ENCODE measurements at places on chromosomes 7 and 10. TPM values are rescaled to one million over a fixed set of nuclear protein-coding genes. Genes with fewer than 3 reads are reported as not detected.

Gene SPDYE8
- 0.41 TPM for polyA plus RNA-seq

Gene CYP3A4
- polyA plus RNA-seq, result not detected

Gene CDHR3
- 14.9 TPM for polyA plus RNA-seq

Gene SPDYE1
- polyA plus RNA-seq, result 2.3 TPM

Gene ZNF138
- 11.7 TPM for polyA plus RNA-seq

Gene UNCX
- not detected for polyA plus RNA-seq

Gene PCDH15
- 1.0 TPM for polyA plus RNA-seq

Gene DAGLB
- 15.5 TPM for polyA plus RNA-seq

Gene CALML5
- polyA plus RNA-seq, result 0.99 TPM

Gene EMX2
- 9.0 TPM for polyA plus RNA-seq

Gene MARVELD1
- polyA plus RNA-seq, result 41.0 TPM

Gene RASSF4
- polyA plus RNA-seq, result 68.2 TPM

Gene IKZF1
- polyA plus RNA-seq, result 3.2 TPM

Gene SLK
- polyA plus RNA-seq, result 26.2 TPM

Gene JAKMIP3
- polyA plus RNA-seq, result 0.80 TPM

Gene HOXA1
- 0.50 TPM for polyA plus RNA-seq

Gene RPEL1
- polyA plus RNA-seq, result not detected

Gene CH25H
- 0.80 TPM for polyA plus RNA-seq

Gene CELF2
- polyA plus RNA-seq, result 90.1 TPM

Gene PIP
- polyA plus RNA-seq, result not detected

Gene SEMA3C
- polyA plus RNA-seq, result 124 TPM

Gene ZNF503
- 9.7 TPM for polyA plus RNA-seq

Gene FGFR2
- 3.6 TPM for polyA plus RNA-seq

Gene ASB10
- 8.2 TPM for polyA plus RNA-seq

Gene OR6V1
- polyA plus RNA-seq, result not detected

Gene GSDME
- 8.0 TPM for polyA plus RNA-seq

Gene CYP2C8
- 0.49 TPM for polyA plus RNA-seq

Gene FAM131B
- polyA plus RNA-seq, result 1.8 TPM

Gene ASIC3
- polyA plus RNA-seq, result 4.2 TPM

Gene PIK3AP1
- polyA plus RNA-seq, result 3.2 TPM

Gene PILRB
- polyA plus RNA-seq, result 18.0 TPM

Gene CPA5
- 1.0 TPM for polyA plus RNA-seq

Gene GATA3
- 1.0 TPM for polyA plus RNA-seq

Gene CFAP46
- polyA plus RNA-seq, result 0.12 TPM

Gene TMEM139
- polyA plus RNA-seq, result 0.98 TPM

Gene C10orf53
- not detected for polyA plus RNA-seq

Gene PRKRIP1
- polyA plus RNA-seq, result 30.6 TPM

Gene SEMA3E
- 3.7 TPM for polyA plus RNA-seq

Gene PNLIP
- polyA plus RNA-seq, result 0.39 TPM

Gene FOXP2
- 9.3 TPM for polyA plus RNA-seq

Gene PRLHR
- not detected for polyA plus RNA-seq

Gene NUDCD3
- 84.1 TPM for polyA plus RNA-seq

Gene CD36
- polyA plus RNA-seq, result 396 TPM

Gene PON1
- 0.46 TPM for polyA plus RNA-seq

Gene COBL
- polyA plus RNA-seq, result 145 TPM

Gene PPP1R17
- not detected for polyA plus RNA-seq

Gene SAP25
- polyA plus RNA-seq, result 3.5 TPM
